ENCODE measurements at places on chromosomes 5 and 9. TPM values are rescaled to one million over a fixed set of nuclear protein-coding genes. Genes with fewer than 3 reads are reported as not detected.

ACTBL2 gene
- not detected for polyA plus RNA-seq

TLR4 gene
- polyA plus RNA-seq = 5.8 TPM

PHYHD1 gene
- 122 TPM for polyA plus RNA-seq

DIRAS2 gene
- 1.0 TPM for polyA plus RNA-seq

FOXD4L4 gene
- polyA plus RNA-seq = not detected

SLC35D2 gene
- 46.1 TPM for polyA plus RNA-seq

TLX3 gene
- polyA plus RNA-seq = not detected

UBLCP1 gene
- 17.1 TPM for polyA plus RNA-seq

ZCCHC7 gene
- polyA plus RNA-seq = 7.2 TPM

ACO1 gene
- 70.5 TPM for polyA plus RNA-seq

ANXA2R gene
- polyA plus RNA-seq = 2.0 TPM

DNA sequence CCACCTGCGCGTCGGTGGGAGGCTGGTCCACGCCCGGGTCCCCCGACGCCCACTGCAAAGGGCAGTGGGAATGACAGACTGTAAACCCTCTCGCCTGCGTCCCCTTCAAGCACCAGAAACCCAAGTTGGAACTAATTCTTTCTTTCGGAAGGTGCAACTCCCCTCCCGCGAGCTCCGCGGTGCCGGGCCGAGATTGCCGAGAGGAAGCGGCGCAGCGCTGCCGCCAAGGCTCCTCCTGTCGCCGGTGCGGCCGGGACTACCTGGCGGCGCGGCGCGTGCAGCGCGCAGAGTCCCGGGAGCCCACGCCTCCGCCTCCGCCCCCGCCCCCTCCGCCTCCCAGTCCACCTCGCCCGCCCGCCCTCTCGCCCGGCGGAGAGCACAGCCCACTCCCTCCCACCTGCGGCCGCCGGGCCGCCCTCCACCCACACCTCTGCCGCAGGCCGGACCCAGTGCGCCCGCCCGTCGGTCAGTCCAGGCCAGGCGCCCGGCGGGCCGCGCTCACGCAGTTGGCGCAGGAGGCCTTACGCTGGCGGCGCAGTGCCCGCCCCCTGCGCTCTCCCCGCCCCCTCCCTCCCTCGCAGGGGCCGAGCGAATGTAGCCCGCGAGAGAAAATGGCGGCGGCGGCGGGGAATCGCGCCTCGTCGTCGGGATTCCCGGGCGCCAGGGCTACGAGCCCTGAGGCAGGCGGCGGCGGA is at the start of gene MAP3K1:
TSS of gene MAP3K1 (plus strand) at position 587 of the 695 bp plus-strand sequence. CDS start at position 612, 25 bp downstream.
- DNase-seq = peak; percentile 92

DNA sequence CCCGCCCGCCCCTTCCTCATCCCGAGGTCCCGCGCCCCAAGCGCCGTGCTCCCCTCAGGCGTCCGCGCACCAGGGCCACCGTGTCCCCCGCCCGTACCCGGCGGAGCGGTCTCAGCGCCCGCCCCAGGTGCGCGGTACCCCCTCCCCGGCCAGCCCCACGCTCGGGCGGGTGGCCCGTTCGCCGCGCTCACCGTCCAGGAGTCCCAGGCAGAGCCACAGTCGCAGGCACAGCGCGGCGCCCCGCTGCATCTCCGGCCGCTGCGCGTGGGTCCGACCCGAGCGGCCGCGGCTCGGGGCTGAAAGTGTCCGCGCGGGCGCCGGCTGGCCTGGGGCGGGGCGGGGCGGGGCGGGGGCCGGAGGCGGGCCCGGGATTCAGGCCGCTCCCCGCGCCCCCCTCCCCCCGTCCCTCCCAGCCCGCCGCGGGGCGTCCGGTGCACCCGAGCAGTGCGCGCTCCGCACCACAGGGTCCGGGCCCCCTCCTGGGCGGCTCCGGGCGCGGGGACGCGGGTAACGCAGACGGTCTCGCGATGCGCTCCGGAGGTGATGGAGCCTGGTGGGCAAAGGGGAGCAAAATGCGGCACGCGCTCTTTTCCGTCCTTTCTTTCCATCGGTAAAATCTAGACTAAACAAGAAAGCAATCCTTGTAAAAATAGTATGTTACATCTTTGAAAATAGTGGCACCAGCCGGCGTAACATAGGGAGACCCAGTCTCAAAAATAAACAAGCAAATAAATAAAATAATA is at the start of gene FLT4:
TSS of gene FLT4 (minus strand) at position 304 of the 743 bp plus-strand sequence. CDS start at position 249, 55 bp downstream.
- no peak for DNase-seq

DNA sequence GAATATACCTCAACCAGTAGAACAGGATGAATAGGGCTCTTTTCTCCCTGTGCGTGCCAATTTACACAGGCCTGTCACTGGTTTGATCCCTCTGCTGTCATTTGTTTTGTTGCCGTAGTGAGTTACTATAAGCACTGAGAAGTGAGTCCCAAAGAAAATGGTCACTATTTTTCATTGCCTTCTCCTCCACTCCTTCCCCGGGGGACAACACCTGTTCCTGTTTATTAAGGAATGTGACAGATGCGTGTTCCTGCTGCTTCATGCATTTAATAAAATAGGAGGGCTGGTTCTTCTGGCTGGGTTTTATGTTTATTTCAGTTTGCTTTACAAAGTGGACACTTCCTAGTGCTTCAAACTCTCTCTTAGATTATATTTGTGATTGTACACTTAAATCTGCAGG is 6.4 kb downstream of the THBS4 start:
- no peak for DNase-seq

DNA sequence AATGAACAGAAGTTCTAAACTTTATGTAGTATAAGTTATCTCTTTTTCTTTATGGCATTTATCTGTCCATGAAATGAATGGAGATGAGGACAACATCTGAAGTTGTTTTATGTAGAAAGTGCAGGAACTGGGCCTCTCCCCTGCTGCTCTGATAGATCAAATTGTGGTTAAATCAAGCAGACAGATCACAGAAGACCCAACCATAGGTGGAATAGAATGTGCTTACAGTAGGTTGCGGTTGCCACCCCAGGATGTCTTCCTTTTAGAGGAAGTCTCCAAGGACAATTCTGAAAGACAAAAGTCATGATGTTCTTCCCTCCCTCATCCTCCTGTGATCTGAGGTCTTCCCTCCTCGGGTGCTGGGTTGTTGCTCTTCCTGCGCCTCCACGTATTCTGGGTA is 12.9 kb downstream of the RASGRF2 start:
- DNase-seq = no peak

DNA sequence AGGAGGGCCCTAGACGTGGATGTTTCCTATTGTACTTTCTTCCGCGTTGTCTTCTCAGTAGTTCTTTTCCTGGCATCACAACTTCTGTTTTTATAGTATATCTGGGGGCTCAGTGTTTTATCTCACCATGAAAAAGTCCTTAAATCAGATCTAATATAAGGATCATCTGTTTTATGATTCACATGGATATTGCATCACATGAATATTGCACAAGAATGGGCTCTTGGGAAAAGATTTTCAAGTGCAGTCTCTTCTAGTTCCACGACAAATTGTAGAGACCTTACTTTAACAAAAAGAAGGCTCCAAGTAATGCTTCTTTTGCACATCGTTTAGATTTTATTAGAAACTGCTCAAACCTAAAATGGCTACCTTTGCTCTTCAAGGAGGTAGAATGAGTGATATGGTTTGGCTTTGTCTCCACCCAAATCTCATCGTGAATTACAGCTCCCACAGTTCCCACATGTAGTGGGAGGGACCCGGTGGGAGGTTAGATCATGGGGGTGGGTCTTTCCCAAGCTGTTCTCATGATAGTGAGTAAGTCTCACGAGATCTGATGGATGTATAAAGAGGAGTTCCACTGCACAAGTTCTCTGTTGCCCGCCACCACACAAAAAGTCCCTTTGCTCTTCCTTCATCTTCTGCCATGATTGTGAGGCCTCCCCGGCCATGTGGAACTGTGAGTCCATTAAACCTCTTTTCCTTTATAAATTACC is 53.7 kb upstream of the FAM120A start:
- DNase-seq = no peak

- no peak for DNase-seq
These were observed 213.4 kb downstream of the PTTG1 start for GRCh38 chr5:160635046-160635445.

DNA sequence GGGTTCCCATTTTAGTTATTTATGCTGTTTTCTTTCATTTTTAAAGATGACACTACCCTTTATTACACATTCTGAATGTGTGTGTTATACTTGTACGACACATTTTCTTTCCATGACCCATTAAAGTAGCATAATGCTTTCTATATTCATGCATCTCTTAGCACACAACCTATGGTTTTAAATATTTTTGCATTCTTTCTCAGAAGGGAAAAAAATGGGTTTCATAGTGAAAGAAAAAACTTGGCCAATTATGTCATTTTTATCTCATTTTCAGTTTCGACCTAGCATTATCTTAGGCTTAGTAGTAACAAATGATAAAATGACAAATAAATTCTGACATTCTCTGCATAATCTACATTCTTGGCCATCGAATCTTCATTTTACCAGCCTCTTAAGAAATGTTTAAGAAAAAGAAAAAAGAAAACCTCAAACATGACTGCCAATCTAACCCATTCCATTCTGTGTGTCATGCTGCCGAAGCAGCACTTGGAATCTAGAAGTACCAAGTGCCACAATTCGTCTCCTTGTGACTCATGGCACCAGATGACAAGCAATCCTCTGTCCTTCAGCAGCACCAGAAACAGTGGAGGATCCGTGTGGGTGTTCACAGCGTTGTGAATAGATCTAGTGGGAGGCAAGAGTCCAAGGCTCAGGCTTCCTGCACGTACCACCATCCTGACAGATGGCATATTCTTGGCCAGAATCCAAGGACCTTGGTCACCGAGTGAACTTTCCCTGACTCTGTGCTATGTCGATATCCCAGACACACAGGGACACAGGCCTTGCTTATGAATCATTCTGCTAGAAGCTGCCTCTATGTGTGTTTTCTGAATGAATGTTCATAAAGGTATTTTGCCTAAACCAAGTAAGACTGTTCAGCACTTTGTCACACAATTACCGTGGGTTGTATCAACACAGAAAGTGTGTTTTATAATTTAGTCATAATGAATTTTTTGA is 502.7 kb downstream of the NR2F1-AS1 start:
- DNase-seq = peak; percentile 72

DNA sequence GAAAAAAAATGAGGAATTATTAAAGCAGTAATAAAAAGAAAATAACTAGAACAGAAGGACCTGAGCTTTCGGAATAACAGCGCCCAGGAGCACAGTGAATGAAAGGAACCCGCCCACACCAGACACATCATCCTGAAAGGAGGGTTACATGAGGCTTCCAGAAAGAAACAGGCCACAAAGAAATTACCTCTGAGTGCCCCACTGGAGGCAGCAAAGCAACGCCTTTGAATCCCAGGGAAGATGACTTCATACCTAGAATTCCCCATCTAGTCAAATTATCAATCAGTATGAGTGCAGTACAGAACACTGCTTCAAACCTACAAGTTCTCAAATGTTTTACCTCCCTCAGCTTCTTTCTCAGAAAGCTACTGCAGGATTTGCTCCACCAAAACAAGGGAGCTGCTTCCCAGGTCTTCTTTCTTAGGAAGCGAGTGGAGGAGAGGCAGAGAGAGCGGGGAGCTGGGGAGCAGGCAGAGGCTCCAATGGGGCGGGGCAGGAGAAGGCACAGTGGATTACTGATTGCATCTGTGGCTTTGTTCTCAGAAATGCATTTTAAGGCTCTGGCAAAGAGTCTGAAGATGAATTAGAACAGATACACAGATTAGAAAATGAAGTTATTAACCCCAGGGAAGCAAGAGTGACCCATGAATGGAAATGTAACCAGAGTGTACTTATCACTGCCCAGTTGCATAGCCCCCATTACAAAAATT is 87.1 kb downstream of the SEMA4D start:
- DNase-seq = no peak

- peak; percentile 70 for DNase-seq
These were observed 823 bp upstream of the PRDM6 start for GRCh38 chr5:123088031-123088805.

DNA sequence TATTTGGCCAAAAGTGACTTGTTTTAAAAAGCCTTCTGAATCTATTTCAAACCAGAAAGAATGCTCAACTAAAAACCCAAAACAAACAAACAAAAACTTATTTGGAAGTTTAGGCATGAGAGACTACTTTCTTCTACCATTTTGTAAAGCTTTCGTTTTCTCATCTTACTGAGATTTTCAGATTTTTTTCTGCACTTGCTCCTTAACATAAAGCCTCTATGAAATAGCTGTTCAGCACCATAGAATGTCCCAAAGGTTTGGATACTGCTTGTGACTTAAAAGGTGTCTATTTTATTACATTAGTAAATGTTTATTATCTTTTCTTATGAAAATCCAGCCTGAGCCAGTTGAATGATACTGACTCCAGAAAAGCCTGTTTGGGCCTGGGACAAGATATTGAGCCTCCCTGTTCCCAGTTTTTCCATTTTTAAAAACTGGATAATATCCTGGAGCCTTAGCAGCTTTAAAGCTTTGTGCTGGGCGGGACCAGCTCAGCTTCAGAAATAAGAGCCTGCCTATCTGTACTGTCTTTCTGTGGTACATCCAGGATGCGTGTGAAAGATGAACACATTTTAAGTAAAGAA is 292.6 kb downstream of the ZSWIM6 start:
- DNase-seq = no peak

- no peak for DNase-seq
These were observed 221.8 kb downstream of the ENC1 start for GRCh38 chr5:74418709-74419108.

DNA sequence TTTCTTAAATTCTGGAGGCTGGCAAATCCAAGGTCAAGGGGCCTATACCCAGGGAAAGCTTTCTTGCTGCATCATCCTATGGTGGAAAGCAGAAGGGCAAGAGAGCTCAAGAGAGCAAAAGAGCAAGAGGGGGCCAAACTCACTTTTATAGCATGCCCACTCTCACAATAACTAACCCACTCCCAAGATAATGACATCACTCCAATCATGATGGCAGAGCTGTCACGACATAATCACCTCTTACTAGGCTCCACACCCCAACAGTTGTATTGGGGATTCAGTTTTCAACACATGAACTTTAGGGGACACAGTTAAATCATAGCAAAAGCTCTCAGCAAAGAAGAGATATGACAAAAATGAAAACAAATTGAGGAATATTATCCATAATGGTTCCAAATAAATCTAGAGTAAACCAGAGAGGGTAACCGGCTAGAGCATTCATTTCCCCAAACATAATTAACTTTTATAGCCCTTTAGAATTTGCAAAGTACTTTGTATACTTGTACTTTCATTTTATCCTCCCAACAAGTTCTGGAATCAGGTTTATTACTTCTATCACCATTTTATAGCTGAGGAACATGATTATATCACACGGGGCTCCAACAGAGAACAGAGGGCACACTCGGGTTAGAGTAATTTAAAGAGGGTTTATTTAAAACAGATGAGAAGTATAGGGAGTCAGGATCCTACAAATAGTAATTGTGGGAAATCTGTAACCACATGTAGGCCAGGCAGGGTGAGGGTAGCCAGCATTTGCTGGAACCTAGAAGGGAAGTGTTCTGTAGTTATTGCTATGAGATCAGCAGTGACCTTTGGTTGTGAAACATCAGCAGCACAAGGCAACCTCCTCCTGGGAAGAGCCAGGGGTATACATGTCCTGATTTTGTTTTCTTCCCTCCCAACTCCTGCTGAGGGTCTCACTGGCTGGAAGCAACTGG is 7.2 kb upstream of the TARS1 start:
- DNase-seq = no peak

DNA sequence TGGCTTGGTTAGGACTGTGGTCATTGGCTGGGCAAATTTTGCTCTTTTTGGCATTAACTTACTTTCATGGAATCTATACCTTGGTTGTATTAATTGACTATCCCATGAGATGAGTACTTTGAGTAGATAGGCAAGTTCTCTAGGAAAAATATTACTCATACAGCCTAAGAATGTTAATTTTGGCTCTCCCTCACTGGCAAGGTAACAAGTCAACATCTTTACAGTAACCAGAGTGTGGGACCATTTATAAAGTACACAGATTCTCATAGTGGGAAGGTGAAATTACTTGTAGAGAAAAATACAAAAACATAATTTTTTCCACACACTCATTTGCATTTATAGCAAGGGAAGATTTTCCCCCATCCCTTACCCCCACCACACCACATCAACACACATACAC is 154.6 kb upstream of the ZNF608 start:
- no peak for DNase-seq

GRCh38 chr5:148913493-148913892 is 87.1 kb downstream of the ADRB2 start:
- DNase-seq = no peak
